ENCODE measurements at places on chromosomes 5 and 9.
A peak's percentile ranks its signal among the peaks of the same experiment; 100 is the strongest.

DNA sequence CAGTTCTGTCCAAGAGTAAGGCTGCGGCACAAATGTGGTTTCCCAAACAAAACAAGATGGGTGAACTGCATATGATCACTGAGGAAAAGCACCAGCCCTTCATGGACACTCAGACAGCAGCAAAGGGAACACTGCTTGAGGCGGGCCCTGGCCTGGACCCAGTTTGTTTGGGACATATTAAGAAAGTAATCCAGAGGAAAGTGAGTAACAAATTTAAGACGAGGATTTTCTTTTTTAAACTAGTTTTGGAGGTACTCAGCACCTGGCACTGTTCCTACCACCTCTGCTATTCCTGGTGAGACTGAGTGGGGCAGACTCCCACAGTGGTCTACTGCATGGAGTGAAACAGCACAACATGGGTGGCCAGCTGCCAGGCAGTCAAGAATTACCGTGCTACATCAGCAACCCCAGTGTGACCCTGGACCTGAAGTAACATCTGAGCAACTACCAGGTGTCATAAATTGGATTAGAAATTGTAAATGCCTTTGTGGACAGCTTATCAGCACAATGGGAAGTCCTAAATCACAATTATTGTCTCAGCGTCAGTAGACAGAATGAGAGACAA, 28.5 kb downstream of the P4HA2 start:
- DNase-seq: no peak

DNA sequence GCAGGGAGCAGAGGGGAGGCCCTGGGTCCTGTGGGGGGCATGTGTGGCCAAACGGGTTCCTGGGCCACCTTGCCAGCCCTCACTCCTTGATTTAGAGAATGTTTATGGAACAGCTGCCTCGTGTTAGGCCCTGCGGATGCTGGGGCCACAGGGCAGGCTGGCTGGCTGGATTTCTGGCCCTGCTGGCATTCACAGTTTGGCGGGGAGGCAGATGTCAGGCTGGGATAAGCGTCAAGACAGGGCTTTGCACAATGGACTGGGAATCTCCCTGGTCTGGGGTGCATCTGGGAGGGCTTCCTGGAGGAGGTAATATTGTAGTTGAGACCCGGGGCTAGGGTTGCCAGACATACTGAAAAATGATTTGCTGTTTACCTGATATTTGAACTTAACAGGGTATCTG, 13.8 kb downstream of the NCS1 start:
- no peak for DNase-seq

GRCh38 chr5:163695830-163696578, 190.6 kb downstream of the MAT2B start:
- DNase-seq: no peak

- no peak for DNase-seq
Observed at GRCh38 chr9:134358026-134358661, 31.9 kb downstream of the RXRA start.

GRCh38 chr5:89893546-89893945, 516.0 kb downstream of the CETN3 start:
- no peak for DNase-seq

GRCh38 chr5:138096997-138097828, 13.4 kb downstream of the WNT8A start:
- DNase-seq: no peak

- DNase-seq: peak; percentile 41
Observed at GRCh38 chr5:140239939-140240700, 62.8 kb downstream of the PFDN1 start.

GRCh38 chr5:4700069-4700468, 440.1 kb upstream of the ADAMTS16 start:
- DNase-seq: no peak

All from stimulated activated CD4-positive, alpha-beta T cell treated with anti-CD3 and anti-CD28 coated beads, TNF-alpha, amount 100 ng/mL, for 48 hours (primary cell).